ELR (cell line): ENCODE measurements at places on chromosomes 3 and 15.

DNA sequence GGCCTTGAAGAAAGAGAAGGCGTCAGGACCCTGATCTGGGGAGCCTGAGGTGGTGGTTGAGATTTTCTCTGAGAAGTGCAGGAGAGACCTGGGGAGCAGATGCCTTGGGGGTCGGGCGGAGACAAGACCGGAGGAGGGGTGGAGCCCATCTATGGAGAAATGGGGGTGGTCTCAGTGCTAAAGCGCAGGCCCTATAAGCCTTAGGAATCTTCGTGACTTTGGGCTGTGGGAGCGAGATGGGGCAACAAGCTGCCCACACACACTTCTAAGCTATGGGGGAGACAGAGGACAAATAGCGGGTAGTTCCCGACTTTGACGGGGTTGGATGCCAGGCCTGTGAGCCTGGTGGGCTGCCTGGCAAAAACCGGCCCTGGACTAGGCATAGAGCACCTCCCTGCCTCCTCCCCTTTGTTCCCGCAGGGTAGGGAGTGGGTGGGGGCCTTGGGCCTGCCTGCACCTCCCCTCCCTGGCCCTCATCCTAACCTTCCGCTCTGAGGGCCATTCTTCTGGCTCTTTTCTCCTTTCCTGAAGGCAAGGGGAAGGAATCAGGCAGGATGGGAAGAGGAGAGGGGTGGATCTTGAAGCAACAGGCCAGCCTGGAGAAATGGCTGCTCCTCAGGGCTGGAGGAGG lies 880 bp downstream of the NISCH start:
- peak; percentile 24 for DNase-seq

- no peak for DNase-seq
These were observed 768.7 kb downstream of the TBL1XR1 start for GRCh38 chr3:176428552-176428951.

GRCh38 chr15:95293456-95294031 lies 1037.0 kb upstream of the NR2F2 start:
- DNase-seq = no peak

- no peak for DNase-seq
These were observed 6.8 kb downstream of the ABHD2 start for GRCh38 chr15:89095073-89095472.

DNA sequence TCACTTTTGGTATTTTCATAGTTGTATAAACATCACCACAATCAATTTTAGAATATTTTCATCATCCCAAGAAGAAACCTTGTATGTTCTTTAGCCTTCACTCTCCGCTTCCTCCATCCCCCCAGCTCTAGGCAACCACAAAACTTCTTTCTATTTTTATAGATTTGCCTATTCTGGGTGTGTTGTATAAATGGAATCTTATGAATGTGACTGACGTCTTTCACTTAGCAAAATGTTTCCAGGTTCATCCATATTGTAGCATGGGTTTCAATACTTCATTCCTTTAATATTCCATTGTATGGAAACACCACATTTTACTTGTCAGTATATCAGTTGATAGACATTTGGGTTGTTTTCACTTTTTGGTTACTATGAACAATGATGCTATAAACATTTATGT lies 335.8 kb upstream of the GOLIM4 start:
- DNase-seq = no peak

DNA sequence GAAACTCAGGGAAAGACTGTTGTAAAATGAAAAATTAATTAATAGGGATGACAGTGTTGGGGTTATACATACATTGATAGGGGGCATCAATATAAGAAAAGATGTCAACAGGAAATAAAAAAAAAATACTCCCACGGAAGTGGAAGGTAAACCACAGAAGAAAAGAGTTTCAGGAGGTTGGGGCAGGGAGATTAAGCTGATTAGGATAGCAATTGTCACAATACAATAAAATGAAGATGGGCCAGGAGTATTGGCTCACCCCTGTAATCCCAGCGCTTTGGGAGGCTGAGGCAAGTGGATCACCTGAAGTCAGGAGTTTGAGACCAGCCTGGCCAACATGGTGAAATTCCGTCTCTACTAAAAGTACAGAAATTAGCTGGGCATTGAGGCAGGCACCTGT lies 536.1 kb downstream of the AGBL1 start:
- no peak for DNase-seq

- DNase-seq = no peak
These were observed 48.5 kb upstream of the TNIK start for GRCh38 chr3:171508676-171509075.

DNA sequence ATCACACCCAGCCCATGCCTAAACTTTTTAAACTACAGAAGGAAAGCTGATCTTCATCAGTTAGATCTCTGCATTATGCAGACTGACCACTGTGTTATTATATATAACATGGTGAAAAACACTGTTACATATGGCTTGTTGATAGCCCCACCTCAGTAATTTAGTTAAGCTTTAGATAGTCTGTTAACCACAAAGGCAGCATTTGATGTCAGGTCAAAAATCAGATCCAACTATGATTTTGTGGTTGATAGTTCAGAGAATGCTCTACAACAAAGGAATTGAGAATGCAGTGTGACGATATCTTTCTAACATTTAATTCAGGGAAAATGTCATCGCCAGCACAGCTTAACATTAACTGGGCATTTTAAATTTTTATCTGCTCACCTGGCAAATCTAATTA lies 37.7 kb upstream of the LMOD3 start:
- no peak for DNase-seq

- DNase-seq = peak; percentile 18
These were observed 43.9 kb upstream of the RYK start for GRCh38 chr3:134294302-134295280.

- DNase-seq = peak; percentile 79
These were observed 97.7 kb upstream of the PHLDB2 start for GRCh38 chr3:111761309-111761795.

- DNase-seq = no peak
These were observed 454.6 kb upstream of the ARPP21 start for GRCh38 chr3:35184775-35185174.

- no peak for DNase-seq
These were observed 165.2 kb upstream of the HES1 start for GRCh38 chr3:193970773-193971206.

DNA sequence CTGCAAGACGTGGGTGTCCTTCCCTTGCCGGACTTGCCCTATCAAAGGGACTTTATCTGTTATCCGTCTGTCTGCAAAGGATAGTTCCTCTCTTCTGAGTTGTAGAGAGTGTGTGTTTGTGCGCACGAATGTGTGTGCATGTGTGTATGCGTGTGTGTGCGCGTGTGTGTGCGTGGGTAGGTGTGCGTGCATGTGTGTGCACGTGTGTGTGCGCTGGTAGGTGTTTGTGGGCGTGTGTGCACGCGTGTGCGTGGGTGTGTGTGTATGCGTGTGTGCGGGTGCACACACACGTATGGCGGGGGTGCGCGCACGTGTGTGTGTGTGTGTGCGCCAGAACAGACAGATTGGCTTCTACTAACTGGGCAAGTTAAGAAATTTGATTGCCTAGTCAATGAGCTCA lies 4.1 kb upstream of the BMF start:
- DNase-seq = no peak

- peak; percentile 57 for DNase-seq
These were observed 273.3 kb downstream of the NSUN3 start for GRCh38 chr3:94336046-94336753.

DNA sequence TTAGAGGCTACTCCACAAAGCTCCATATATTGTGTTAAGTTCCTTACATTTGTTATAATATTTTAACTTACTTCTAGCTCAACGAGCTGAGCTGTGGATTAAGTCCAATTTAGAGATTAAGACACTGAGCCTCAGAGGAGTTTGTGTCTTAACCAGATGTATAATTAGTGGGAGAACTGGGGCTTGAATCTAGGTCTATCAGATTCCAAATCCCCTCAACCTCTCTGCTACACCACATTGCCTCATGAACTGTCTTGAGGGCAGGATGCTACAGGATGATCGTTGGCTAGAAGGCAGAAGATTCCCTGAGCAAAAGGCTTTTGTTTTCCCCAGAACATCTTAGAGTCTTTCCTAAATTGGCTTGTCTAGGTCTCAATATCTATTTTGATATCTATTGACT lies 890.8 kb downstream of the NAALADL2 start:
- no peak for DNase-seq

- DNase-seq = no peak
These were observed 9.8 kb upstream of the TXNRD3 start for GRCh38 chr3:126664591-126665214.

DNA sequence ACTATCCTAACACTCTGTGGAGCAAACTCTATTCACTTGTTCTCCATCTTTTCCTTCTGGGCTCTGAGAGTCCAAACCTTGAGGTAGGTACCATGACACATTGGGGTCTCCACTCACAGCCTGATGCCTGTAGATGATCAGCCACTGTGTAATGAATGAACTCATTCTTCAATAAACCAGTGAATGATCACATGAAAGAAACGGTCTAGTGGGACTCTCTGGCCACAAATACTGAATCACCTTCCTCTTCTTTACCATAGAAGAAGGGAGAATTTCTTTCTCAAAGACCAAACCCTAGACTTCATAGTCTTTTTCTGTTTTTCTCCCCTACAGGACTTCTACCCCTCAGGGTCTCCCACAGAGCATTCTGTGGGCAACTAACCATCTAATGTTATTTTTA lies 20.5 kb upstream of the ABHD2 start:
- DNase-seq = peak; percentile 73

DNA sequence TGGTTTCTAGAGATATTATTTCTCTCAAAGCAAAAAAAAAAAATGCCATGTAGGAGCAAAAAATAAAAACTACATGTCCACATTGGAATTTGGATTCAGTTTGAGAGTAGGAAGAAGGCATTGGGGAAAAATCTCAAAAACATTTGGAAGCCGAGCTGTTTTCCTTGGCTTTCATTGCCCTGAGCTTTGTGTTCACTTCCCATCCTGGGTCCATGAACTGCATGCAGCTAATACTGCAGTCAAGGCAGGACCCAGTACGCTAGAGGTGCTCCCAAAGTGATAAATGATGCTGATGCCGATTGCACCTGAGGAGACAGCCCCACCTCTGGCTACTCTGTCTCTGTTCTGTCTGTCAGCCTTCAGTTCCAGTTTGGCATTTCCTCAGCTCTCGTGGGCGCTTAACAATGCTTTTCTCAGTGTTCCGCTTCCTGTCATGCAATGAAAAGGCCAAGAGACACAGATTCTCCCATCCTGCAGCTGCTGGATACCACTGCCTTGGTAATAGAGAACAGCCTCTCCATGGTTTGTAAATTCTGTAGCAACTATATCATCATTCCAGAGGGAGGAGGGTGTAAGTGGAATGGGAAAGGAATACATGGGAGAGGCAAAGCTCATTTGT lies 181.8 kb downstream of the RYR3 start:
- DNase-seq = no peak

- DNase-seq = no peak
These were observed 59.7 kb downstream of the PLXNA1 start for GRCh38 chr3:127042634-127043033.

GRCh38 chr3:188284455-188285212 lies 130.7 kb downstream of the LPP start:
- peak; percentile 43 for DNase-seq

DNA sequence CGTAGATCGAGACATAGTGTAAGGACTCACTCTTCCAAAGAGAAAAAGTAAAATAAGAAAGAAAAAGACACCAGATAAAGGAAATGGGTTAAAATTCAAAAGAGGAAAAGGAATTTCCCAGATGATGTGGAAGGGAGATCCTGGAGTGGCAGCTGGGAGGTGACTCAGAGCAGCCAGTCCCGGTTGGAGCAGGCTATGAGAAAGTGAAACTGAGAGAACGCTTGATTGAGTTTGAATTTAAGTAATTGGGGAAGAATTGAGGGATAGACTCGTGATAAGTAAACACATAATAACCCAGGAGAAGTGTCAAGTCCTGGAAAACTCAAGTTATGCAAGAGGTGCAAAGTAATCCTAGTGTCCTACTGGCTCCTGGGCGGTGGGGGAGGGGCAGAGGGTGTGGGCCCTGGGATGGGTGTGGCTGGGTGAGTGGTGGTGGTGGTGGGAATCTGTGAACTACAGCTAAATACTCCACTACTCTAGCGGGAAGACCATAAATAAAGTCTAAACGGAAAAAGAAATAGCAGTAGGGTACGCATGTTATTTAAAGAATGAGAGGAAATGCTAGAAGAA lies 1.2 kb downstream of the PRR20G start:
- DNase-seq = peak; percentile 39

GRCh38 chr3:27360113-27361078 lies 8.8 kb downstream of the NEK10 start:
- DNase-seq = no peak

- DNase-seq = no peak
These were observed 394.0 kb downstream of the LRTM1 start for GRCh38 chr3:54533856-54534255.

- DNase-seq = no peak
These were observed 264.0 kb downstream of the RBMS3 start for GRCh38 chr3:29544701-29545363.

DNA sequence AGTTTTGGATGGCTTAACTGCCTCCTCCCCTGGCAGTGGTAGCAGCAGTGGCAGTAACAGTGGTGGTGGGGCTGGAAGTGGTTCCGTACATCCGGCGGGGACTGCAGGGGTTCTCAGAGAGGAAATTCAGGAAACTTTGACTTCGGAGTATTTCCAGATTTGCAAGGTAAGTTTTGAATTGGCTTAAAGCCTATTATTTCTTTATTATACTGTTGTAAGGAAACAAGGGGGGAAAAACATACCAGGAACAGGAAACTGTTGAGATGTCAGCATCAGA lies 1.5 kb downstream of the STXBP5L start:
- no peak for DNase-seq

- DNase-seq = no peak
These were observed 10.6 kb upstream of the GLCE start for GRCh38 chr15:69149803-69150202.

GRCh38 chr15:65285291-65286068 lies 1.2 kb downstream of the PARP16 start:
- peak; percentile 16 for DNase-seq

- DNase-seq = peak; percentile 72
These were observed 917 bp downstream of the LNP1 start for GRCh38 chr3:100402256-100402655.

DNA sequence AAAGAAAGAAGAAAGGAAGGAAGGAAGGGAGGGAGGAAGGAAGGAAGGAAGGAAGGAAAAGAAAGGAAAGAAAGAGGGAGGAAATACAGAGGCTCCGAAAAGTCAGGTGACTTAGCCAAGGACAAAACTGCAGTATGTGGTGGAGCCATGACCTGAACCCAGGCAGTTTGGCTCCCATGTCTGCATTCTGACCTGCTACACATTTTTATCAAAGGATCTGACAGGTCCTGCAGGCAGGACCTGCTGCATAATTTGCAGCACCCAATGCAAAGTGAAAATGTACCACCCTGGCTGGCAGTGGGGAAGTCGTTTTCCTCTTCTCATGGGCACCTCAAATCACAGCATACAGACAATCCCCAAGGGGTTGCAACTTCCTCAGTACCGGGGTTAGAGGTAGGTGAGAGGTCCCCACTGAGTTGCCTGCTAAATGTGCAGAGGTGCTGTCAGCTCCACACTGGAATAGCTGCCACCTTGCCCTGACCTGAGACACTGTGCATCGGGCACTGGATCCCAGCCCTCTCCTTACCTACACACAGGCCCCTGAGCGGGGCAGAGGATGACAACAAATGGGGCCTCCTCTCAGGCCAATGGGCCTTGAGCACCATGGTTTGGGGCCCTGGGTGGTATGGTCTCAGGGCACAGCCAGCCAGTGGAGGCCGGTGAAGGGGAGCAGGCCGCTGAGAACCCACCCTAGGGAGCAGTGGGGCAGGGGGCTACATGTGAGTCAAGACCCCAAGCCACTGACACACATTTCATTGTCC lies 175.1 kb downstream of the SHQ1 start:
- no peak for DNase-seq
